ENCODE measurements at places on chromosomes 16 and 17. TPM values are rescaled to one million over a fixed set of nuclear protein-coding genes. Genes with fewer than 3 reads are reported as not detected.
A peak's percentile ranks its signal among the peaks of the same experiment; 100 is the strongest.

PRM3 gene
- total RNA-seq = not detected

GSG1L2 gene
- not detected for total RNA-seq

CHRNE gene
- total RNA-seq = 0.30 TPM

DRC3 gene
- total RNA-seq = 2.4 TPM

ITGB4 gene
- total RNA-seq = 568 TPM

MGAT5B gene
- 4.4 TPM for total RNA-seq

CYBC1 gene
- 95.4 TPM for total RNA-seq

GAST gene
- total RNA-seq = not detected

MT1G gene
- 1.2 TPM for total RNA-seq

GRCh38 chr17:63929860-63930766 lies 2.0 kb downstream of the CD79B start:
- no peak for DNase-seq

GRCh38 chr17:76193591-76193990 lies 46.7 kb downstream of the RNF157 start:
- no peak for DNase-seq

DNA sequence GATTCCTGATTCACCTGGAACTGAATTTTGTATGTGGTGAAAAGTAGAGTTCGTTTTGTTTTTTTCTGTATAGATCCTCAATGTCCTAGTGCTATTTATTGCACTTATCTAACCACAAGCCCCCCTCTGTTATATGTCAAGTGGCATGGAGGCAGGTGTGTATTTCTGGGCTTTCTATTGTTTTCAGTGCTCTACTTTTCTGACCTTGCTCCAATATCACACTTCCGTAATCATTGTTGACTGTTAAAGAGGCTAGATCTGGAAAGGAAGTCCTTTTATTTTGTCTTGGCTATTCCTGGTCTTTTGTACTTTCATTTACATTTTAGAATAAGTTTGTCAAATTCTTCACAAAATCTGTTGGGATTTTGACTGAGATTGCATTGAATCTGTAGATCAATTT lies 26.8 kb upstream of the FBXO47 start:
- no peak for DNase-seq

DNA sequence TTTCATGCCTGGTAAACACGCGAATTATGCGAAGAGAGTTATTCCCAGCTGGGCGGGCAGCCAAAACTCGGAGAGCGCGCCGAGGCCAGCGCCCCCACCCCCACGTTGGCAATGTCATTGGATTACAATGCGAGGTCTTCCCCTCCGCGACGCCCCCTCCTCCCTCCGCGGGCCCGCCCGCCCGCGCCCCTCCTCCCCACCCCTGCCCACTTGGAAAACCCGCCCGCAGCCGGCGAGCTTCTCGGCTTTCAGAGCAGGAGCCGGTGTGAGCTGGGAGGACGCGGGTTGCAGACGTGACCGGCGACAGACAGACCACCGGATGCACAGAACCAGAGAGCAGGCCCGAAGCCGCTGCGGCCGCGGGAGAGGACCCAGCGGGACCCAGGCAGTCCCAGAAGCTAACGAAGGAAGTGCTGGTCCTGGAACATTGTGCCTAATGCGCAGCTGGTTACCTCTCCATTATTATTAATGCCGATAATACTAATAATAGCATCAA lies 4.0 kb downstream of the NOG start:
- DNase-seq = no peak

GRCh38 chr17:81121841-81122733 lies 43.2 kb upstream of the PVALEF start:
- DNase-seq = no peak

GRCh38 chr16:58114827-58115825 lies 14.1 kb downstream of the CFAP20 start:
- DNase-seq = no peak

GRCh38 chr16:711548-712320 lies 3.2 kb upstream of the METRN start:
- no peak for DNase-seq

- no peak for DNase-seq
These were observed 190.4 kb downstream of the USP22 start for GRCh38 chr17:20852239-20852989.

DNA sequence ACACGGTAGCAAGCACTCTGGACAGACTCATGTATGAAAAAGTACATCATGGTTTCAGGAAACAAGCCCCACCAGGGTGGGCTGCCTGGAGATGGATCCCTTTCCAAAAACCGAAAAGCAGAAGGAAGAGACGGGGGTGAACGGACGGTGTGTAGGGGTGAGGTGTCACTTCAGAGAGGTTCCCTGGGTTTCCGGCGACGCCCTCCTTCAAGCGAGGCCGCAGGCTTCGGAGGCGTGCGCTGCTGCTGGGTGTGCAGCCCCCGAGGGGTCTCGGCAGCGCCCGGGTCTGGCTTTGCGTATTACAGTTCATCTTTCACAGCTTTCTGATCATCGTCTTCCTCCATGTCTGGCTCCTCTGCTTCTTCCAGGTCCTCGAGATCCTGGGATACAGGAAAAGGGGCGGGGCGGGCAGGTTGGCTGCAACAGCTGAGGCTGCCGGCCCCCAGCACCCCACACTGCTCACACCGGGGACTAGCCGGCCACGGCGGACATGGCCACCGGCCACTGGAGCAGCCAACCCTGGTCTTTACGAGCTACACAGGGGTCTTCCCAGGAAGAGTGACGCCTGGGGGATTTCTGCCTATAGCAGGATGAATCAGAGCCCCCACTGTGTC lies 9.0 kb upstream of the PPP1R27 start:
- DNase-seq = no peak

DNA sequence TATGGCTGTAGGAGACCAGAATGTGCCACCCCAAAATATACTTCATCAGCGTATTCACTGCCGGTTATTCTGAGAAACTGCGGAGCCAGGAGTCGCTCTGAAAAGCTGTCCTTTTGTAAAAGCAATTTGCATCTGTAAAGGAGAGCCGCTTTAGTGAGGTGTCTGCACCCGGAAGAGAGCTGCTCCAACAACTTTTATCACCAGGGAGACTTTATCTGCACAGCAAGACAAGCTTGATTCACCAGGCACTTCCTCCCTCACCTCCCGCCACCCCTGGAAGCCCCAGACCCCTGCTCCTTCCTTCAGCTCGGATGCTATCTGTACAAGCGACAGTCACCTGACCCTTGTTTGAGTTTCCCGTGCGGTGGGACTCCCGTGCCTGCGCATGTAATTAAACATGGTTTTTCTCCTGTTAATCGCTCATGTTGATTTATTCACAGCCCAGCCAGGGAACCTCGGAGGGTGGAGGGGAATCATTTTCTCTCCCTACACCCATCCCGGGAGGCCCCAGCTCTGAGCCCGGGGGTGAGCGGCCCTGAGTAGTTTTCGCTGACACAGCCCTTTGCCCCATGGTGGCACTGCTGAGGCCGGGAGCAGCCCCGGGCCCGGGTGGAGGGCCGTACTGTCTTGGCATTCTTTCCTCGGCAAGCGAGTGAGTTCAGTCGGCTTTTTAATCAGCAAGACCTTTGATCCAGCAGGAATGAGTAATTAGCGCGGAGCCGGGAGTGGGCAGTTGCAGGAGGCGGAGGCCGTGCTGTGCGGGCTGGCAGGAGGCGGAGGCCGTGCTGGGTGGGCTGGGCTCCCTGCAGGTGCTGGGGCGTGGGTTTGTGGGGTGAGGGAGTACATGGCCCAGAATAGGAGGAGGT lies 222.7 kb upstream of the CIBAR2 start:
- no peak for DNase-seq

DNA sequence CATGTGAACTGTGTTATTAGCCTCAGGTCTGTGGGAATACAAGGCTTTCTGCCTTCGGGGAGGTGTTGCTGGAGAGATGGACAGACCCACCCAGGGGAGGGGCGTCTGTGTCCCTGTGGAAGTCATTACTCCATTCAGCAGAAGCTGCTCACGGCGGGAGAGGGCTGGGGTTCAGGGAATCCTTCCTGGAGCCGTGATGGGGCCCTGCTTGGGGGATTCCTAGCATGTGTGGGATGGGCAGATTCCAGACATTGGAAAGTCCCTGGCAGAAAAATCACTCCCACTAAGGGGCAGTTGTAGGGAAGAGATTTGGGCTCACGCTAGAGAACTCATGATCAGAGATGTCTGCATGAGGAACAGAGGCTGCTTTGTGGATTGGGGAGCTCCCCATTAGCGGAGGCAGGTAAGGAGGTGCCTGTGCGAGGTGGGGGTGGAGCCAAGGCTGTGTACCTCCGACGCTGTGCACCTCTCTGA lies 56.3 kb upstream of the IL34 start:
- DNase-seq = no peak

GRCh38 chr16:57791893-57792461 lies 10.3 kb downstream of the KIFC3 start:
- DNase-seq = no peak

- no peak for DNase-seq
These were observed 43.1 kb downstream of the NTN1 start for GRCh38 chr17:9064311-9064834.

DNA sequence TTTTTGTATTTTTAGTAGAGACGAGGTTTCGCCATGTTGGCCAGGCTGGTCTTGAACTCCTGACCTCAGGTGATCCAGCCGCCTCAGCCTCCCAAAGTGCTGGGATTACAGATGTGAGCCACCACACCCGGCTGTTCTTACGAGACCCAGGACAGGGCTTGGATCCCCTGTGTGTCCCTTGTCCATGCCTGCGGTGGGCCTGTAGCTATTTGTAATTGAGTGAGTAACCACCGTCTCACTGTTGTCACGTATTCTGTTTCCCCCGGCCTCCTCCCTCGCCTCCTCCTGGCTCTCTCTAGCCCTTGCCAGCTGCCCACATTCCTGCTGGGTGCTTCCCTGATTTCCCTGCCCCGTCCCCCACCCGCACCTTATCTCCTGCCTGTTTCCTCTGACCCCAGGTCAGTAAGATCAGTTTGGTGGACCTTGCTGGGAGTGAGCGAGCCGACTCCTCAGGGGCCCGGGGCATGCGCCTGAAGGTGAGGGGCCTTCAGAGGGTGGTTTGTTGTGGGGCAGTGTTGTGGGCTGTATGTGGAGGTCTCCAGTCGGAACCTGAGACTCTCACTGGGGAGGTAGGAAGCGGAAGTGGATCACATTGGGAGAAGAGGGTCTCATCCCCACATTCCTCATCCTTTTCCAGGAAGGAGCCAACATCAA lies 5.6 kb downstream of the KIF1C start:
- no peak for DNase-seq

- no peak for DNase-seq
These were observed 26.4 kb downstream of the ADCY9 start for GRCh38 chr16:4089811-4090301.

GRCh38 chr16:29858974-29859373 lies 4.1 kb downstream of the CDIPT start:
- DNase-seq = no peak

DNA sequence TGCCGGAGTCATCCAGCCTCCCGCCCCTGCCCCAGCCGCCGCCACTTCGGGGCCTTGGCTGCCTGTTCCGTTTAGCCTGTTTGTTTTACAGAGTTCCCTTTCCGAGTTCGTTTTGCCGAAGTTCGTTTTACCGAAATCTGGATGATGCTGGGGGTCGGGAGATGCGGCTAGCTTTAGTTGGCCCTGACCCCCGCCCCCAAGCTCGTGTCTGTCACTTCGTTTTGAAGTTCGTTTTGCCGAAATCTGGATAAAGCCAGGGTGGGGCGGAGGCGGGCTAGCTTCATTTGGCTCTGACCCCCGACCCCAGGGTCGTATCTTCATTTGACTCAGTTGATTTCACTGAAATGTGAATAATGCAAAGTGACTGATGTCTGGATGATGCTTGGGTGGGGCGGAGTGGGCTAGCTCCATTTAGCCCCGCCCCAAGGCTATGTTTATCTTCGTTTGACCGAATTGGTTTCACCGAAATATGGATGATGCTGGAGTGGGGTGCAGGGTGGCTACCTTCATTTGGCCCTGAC lies 591 bp downstream of the PSMD7 start:
- DNase-seq = no peak

DNA sequence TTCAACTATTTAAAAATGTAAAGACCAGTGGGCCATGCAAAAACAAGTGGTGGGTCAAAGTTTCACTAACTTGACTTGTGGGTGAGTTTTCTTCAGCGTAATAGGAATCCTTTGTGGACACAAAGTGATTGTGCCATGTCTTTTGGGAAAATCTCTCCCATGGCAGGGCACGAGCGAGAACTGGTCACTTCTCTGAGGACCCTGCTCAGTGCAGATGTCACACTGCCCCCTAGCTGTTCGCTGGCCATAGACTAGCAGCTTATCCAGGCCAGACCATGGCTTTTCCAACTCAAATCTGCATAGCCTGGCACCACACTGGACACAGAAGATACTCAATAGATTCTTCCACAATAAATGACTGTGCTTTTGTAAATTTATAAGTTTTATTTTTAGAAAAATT lies 306.0 kb upstream of the CCL2 start:
- DNase-seq = no peak

- peak; percentile 40 for DNase-seq
These were observed 8.3 kb downstream of the FOXJ1 start for GRCh38 chr17:76132574-76133338.

DNA sequence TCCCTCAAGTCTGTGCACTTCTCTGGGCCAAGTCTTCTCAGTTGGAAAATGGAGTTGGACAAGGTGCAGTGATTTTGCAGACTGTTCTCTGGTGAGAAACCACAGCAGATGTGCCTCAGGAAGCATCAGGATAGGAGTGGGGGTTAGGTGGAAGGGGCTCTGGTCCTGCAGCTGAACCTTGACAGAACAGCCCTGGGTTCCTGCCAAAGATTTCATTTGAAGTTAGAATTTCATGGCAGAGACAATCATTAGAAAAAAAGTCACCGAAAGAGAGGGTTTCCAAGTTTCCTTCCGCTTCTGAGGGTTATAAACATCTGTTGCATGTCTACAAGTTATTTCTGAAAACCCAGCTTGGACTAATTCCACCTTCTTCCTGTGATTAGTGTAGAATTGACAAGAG lies 80.4 kb upstream of the IRX3 start:
- no peak for DNase-seq

DNA sequence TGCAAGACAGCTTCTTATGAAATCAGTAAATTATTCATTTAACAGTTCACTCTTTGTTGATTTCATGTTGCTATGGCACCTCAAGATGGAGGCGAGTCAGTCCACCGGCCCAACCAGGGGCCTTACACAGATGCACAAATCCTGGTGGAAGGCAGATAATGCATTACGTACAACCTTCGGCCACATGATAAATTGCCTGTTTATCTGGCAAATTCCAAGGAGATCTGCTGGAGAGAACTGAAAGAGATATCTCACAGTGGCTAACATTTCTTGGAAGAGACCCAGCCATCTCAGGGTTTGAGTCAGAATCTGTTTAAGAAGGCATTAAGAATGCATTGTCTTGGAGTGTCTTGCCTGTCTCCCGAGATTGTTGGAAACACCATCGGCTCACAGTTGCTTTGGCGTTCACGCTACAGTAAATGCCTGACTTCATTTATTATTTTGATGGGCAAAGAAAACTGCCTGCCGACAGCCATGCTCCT lies 225.6 kb downstream of the MSI2 start:
- DNase-seq = no peak

DNA sequence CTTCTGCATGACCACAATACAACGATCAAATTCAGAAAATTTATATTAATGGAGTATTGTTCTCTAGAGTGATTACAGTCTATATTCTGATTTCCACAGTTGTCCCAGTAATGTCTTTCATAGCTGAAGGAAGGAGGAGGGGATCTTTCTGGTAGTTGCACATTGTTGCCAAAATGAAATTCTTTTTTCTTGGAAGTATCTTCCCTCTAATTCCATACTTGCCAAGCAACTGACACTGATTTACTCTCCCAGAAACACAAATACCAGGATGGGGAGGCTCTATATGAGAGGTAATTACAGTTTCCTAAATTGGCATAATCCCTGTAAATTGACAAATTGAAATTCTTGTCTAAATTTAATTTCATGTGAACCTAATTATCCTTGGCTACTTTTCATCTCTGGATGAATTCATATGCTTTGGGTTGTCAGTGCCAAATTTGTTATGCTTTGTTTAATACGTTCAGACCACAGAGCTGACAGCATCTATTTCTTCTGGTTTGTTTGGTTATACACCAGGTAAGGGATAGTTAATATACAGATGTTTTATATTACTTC lies 30.0 kb downstream of the NOL11 start:
- DNase-seq = no peak

All from HCT116 (cell line).